Activated T-cell treated with anti-CD3 and anti-CD28 coated beads, Interleukin-2, amount 50 U/mL, for 72 hours (primary cell): ENCODE measurements at places on chromosomes 11 and 22.
A peak's percentile ranks its signal among the peaks of the same experiment; 100 is the strongest.

DNA sequence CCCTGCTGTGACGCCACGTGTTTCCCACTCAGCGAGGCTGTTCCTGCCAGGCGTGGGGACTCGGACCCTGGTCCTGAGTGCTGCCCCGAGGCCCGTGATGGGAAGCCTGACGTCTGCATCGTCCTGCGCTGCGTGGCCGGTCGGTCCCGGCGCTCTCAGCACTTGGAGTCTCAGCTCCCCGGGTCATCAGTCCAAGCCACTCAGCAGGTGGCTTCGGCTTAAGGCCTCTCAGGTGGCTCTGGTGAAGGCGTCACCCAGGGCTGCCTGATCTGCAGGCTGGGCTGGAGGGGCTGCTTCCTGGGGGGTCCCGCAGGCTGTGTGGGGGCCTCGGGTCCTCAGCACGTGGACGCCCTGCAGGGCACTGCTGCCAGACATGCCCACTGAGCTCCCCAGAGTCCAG, 35.3 kb downstream of the BRSK2 start:
- DNase-seq: no peak

DNA sequence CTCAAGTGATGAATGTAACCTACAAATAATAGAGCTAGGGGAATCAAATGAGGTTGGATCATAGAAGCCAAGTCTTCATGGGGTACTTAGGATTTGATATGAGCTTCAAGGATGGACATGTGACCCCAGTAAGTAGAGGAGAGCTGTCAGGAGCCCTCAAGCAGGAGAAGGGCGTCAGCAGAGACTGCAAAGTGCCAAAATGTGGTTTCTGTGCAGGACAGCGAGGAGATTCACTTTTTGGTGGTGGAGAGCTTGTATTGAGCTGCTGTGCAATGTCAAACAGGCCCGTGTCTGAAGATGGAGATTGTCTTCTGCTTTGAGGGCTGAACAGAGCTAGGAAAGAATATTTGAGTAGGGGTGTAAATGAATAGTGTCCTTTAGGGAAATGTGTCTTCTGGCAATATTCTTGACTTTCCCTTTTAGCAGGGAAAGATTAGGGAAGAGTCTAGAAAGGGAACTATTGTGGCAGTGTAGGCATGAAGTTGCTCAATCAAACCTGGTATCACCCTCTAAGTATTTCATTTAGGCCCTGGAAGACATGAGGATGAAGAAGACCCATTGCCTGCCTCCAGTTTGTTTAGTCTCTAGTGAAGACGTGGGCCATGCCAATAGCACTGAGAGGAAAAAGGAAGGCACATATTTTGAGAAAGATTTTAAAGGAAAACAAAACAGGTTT, 31.2 kb upstream of the SORL1-AS1 start:
- DNase-seq: no peak

DNA sequence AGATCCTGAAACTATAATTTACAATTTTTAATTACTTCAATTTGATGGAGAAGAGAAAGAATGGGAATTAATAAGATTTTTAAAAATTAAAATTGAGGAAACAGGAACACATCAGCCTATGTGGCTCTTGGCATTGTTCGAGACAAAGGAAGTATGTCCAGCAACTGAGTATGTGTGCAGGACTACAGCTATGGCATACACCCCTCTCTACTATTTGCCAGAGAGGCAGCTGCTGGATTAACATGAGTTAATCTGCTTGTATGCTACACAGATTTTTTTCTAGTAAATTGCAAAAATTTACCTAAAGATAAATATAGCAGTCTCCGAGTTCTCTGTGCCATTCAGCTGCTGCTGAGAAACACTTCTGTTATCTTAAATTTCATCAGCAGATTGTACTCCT, 70.6 kb downstream of the PHF21A start:
- no peak for DNase-seq

DNA sequence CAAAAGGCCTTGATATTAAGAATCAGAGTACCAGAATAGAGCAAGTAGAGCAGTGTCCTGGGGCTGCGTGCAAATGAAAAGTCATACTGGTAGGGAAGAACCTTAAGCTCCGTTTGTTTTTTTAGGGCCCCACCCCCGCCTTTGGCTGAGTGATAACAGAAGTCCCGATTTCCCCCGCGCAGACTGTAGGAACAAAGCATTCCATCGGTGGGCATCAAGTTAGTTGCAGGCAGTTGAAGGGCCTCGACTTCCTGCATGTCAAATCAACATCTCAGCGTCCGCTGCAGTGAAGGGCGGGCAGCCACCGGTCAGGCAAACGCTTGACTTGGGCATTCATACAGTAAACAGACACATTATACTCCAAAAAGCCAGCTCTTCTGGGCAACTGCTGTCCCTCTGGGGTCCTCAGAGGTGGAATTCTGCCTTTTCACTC, 11.7 kb downstream of the LRP4 start:
- DNase-seq: no peak

- no peak for DNase-seq
These were observed 2.6 kb upstream of the ATP5MGL start for GRCh38 chr22:42642806-42643633.

GRCh38 chr11:45163956-45164575, 17.6 kb downstream of the PRDM11 start:
- peak; percentile 31 for DNase-seq

- DNase-seq: no peak
These were observed 24.3 kb upstream of the MOB2 start for GRCh38 chr11:1510928-1511327.

GRCh38 chr11:121654259-121654842, 201.6 kb upstream of the SORL1-AS1 start:
- no peak for DNase-seq

DNA sequence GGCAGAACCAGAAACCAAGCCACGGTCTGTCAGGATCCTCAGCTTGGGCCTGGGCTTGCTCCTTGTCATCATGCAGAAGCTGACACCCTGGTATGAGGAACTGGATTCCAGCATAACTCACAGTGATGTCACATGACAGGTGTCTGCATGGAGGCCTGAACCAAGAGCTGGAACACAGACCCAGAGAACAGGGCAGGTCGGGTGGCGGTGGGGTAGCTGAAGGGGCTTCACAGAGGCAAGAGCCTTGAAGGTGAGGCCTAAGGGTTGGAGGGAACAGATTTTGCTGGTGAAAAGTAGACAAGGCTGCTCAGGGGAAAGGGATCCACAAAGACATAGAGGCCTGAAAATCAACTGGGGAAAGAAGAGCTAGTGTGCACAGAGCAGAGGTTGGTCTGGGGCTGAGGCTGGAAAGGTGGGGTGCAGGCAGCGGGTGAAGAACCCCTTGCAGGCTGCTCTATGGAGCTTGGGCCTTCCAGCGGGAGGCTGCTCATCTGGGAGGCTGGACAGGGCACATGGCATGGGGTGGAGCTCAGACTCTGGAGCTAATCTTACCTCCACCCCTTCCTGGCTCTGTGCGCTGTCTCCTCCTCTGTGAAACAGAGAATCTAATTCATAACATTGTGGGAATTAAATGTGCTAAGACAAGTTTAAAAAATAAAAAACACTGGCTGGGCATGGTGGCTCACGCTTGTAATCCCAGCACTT, 18.4 kb upstream of the RPS3 start:
- no peak for DNase-seq

DNA sequence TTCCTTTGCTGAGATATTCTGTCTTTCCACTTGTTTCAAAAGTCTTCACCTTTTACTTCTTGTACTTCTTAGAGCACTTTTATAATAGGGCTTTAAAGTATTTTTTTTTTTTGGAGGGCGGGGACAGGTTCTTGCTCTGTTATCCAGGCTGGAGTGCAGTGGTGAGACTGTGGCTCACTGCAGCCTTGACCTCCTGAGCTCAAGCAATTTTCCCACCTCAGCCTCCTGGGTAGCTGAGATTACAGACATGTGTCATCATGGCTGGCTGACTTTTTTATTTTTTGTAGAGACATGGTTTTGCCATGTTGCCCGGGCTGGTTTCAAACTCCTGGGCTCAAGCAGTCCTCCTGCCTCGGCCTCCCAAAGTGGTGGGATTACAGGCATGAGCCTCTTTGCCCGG, 57.9 kb downstream of the DYNC2H1 start:
- no peak for DNase-seq

GRCh38 chr22:43859621-43860020, 2.7 kb downstream of the SULT4A1 start:
- DNase-seq: no peak

DNA sequence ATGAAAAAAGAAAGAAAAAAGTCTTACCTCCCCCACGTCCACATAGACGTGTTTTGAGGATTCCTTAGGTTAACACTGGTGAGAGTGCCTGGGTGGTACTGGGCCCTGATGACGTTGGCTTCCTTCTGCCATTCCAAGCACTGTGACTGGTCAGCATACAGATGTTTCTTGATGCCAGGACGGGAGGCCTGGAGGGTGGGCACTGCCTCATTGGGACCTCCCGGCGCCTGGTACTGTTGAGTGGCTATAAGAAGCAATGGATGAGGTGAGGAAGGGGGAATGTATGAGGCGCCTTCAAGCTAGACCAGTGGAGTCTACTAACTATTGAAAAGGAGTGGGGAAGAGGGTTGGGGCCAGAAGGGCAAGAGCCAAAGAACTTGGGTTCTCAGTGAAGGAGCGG, 45.3 kb downstream of the MICAL2 start:
- DNase-seq: no peak

DNA sequence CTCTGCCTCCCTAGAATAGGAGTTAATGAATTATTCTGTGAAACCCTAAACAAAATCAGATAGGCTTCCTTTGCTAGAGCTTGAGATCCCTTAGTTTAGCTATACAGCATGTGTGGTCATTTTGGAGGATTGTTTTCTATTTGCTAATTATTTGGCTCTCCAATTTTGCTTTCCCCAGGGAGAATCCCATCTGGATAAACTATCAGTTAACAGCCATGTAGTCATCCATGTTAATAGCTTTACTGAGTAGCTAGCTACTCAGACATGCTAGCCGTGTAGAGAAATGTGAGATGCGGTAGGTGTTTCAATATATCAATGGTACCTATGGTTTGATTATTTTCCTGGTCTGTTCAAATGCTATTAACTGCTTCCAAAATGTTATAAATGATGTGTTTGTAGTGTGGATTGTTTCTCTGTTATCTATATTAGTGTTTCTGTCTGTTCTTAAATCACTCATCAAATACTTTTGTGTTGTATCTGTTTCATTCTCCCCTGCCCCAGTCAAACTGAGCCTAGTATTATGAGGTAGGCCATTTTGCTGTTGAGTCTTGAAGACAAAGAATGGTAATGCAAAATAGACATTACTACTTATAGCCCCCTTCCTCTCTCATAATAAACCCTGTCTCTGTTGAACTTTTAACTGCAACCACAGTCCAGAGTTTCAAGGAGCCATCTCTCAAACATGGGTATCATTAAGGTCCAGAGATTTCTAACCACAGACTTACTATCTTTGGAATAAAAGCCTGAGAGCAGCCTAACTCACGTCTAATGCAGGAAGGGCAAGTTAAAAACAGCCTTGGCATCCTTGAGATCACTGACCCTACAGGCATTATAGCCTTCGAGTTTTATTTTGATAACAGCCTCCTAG, 56.1 kb upstream of the GRAMD1B start:
- no peak for DNase-seq

GRCh38 chr11:128208329-128209137, 378.8 kb downstream of the ETS1 start:
- DNase-seq: no peak

DNA sequence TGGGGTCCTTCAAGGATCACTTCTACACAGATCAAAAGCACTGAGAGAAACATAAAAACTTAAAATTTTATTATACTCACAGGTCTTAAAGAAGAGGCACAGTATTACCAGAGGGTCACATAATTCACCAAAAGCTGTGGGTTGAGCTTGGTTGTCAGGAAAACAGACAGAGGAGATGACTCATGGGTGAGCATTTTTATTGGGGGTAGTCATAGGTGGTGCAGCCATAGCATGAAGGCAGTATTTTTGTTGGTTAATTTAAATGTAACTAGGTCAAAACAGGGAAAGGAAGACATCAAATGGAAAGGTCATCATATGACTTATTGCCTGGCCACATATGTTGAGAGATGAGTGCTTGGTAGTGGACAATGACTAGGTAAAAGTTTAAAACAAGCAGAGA, 24.2 kb downstream of the OR5B17 start:
- DNase-seq: no peak

DNA sequence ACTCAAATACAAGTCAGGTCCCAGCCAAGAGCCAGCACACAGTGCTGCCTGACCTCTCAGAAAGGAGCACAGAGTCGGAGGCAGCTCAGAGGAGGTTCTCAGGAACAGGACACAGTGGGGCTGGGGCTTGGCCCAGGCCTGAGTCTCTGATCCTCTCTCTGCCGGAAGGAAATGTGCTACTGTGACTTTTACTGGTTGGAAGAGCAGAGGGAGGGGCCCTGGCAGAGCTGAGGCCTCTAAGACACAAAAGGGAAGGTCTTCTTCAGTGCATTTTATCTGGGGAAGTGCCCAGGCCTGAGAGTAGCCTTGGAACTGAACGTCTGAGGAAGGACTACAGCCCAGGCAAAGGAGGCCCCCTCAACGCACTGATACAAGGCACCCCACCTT, 16.2 kb upstream of the CASTOR1 start:
- peak; percentile 68 for DNase-seq

DNA sequence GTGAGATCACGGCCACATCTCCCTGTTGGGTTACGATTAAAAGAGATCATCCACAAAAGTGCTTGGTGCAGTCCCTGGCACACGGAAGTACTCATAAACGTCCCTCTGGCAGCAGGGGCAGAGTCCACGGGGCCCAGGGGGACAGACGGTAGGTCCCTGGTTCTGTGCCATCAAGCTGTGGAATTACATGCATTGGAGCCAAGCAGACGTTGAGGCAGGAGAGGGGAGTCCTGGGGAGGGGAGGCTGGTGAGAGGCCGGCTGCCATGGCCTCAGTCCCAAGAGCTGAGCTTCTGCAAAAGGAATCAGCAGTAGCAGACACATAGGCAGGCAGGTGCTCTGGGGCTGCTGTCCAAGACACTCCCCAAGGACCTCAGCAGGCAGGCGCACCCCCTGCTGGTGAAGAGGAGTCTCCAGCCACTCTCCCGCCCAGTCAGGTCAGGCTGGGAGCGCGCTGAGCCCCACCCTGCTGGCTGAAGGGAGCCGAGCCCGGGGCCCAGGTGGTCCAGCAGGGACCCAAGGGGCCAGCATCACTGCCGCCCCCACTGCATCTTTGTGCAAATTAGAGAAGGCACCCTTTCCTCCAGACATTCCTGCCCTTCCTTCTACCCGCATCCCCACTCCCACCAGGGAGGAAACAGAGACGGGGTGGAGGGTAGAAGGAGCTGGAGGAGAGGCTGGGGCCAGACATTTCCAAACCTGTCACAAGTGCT, 7.6 kb upstream of the KCTD17 start:
- DNase-seq: peak; percentile 62

DNA sequence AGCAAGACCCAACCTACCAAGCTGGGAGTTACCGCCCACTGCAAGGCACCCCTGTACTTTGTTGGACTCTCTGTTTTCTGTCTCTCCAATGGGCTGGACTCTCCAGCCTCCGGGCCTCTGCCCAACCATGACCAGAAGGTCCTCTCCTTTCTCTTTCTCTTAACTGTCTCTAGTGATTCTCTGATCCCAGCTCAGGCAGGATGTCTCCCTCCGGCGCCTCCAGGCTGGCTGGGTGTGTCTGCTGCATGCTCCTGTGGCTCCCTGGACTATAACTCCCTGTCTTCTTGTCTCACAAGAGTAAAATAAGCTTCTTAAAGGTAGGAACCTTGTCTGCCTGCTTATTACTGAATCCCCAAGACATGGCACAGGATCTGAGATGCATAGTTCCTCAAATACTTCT, 36.3 kb downstream of the TIMP3 start:
- DNase-seq: no peak
